Stimulated activated CD8-positive, alpha-beta memory T cell treated with anti-CD3 and anti-CD28 coated beads, Interleukin-7, amount 100 ng/mL, for 48 hours (primary cell): ENCODE measurements at places on chromosomes 12 and 14.
A peak's percentile ranks its signal among the peaks of the same experiment; 100 is the strongest.

GRCh38 chr12:51863933-51864832, 15.7 kb upstream of the FIGNL2 start:
- DNase-seq: no peak

DNA sequence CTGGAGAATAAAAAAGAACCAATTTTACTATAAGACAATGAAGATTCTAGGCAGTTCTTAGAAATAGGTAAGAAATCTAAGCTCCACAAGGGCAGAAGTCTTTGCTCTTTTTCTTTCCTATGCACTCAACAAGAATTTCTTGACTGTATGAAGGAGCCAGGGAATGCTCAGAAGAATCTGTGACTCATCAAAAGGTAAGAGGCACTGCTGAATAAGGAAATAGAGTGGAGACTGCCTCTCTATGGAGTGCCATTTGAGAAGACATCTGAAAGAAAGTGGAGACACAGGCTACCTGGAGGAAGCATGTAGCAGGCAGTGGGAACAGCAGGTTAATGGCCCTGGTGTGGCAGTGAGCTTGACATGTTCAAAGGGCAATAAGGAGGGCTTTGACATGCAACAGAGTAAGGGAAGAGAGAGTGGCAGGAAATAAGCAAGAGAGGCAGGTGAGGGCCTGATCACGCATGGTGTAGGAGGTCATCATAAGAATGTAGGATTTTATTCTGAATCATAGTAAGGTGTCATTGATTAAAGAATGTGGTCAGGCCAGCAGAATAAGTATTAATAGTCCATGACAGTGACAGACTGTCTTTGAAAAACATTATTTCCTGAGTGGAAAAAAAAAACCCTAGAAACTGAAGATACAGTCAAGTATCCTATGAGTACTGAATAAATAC, 446.7 kb upstream of the GARIN6 start:
- no peak for DNase-seq

DNA sequence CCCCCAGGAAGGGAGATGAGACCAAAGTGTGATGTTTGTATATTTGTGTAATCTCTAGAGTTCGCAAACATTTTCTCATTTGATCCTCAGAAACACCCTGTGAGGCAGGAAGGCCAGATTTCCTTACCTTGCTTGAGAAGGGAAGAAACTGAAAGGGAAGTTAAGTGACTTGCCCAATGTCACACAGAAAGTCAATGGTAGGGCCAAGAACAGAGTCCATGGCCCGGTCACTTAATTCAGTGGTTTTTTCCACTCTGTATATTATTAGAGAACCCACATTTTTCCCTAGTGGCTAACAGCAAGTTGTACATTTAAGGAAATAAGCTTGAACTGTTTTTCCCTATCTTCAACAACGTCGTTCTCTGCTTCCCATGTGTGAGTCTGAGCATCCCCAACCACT, 25.6 kb upstream of the CHPT1 start:
- no peak for DNase-seq

DNA sequence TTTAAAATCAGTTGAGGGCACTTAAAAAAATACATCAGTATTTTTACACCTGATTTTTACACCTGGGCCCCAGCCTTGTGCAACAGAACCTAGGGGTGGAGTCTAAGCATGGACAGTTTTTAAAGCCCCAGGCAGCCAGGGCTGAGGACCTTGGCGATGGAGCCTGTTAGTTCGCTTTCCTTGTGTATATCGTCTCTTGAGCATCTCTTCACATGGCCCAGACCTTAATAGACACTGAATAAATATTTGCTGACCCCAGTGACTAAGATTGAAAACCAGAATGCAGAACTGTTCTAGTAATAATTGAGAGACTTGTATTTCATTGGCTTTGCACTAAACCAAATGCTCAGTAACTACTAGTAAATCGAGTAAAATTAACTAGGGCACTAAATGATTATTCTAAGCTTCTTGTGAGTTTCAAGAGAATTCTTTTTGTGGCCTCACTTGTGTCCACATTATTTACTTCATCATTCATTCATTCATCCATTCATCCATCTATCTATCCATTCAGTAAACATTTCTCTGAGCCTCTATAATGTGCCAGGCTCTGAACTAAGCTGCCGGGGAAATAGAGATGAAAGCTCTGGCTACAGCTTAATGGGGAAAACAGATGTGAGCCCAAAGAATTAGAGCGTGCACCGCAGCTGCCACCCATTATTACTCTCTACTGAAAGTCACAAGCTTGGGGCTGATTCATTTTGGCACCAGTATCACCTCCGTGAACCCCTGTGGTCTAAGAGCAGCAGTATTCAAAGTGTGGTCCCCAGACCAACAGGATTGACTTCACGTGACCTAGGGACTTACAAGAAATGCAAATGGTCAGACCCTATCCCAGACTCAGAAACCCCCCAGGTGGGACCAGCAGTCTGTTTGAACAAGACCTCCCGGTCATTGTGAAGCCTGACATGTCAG, 30.7 kb upstream of the BCL7A start:
- DNase-seq: peak; percentile 19

DNA sequence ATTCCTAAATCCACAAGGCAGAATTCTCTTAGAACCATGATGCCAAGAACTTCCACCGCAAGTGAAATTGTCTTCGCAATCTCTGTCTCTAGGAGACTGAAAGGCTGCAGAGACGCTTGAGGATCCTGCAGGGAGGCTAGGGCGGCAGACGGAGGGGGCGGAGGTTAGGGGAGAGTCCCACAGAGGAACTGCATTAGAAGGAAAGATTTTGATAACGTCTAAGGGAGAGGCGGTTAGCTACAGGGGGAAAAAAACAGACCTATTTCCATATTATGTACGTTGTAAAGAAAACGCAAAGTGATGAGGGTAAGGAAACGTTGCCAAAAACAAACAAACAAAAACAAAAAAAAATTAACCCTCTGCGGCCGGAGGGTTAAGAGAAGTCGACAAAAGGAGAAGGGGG, 595 bp downstream of the KLHL28 start:
- DNase-seq: peak; percentile 8
